NCI-H1105 (cell line): ENCODE measurements at places on chromosomes 12 and 14.

DNA sequence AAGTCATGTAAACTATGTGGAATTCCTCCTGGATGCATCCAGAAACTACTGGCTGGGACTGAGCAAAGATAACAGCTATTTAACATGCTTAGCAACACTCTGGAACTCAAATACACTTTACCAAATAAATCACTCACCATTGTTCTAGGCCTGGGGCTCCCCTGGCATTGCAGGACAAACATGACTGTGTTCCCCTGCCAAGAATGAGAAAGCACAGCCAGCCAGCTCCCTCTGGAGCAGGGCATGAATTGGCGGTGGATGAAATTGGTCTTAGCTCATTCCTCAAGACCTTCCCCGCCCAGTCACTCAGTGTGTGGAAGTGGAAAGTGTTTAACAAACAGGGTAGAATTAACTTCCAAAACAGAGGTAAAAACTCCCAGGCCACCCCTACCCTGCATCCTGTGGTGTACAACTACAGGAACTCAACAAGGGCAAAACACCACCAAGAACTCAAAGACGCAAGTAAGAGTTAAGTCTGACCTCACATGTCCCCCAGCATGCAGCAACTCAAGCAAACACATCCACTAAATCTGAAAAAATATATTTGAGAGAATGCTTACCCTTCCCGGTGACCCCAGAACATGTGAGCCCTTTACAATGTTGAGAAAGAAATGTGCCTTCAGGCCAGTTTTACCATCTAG, 58.4 kb upstream of the BDKRB2 start:
- DNase-seq, result no peak

DNA sequence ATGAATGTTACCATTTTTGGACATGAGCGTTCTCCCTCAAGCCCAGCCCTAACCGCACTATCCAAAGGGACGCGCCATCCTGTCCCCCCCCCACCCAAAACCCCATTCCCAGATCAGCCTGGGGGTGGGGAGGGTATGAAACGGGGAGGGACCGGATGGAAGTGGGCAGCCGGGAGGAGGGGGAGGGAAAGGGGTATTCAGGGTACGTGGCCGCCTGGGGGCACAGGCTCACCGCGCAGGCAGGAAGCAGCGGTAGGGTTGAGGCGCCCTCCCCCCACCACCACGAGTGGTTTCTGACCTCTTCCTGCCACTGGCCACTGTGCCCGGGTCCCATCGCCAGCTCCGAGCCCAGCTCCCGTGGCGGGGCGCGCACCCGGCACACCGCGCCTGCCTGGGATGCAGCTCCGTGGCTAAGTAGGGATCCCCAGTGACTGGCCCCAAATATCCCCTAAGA, 1.4 kb downstream of the ACTN1 start:
- DNase-seq, result no peak

DNA sequence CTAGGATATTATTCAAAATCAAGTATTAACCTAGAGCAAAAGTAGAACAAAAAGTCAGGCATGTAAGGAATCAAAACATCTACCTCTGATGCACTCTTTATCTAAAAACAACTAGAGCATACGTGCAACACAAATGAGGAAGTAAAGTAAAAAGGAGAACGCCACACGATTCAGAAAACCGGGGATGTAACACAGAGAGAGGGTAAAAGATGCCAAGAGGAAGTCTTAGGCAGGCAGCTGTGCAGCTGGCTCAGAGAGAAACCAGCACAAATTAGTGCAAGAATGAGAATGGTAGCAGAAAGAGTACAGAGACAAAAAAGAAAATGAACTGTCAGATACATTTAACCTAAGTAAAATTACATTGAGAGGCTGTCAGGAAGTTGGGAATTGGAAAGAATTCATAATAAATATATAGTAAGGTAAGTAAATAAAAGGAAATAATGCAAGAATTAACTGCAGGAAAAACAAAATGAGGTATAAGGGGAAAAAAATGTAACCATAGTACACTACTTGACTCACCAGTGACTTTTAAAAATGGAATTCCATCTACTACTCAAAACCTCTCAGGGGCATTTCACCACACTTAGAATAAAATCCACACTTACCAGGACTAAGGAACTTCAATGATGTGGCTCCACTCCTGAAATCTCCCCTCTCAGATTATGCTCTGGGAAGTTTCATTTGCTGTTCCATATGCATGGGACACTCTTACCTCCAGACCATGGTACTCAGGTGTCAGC, 17.1 kb downstream of the BCAT1 start:
- DNase-seq, result no peak

- DNase-seq, result peak; percentile 87
Observed at GRCh38 chr12:44876544-44877410, 662 bp upstream of the NELL2 start.

GRCh38 chr14:96399405-96399804, 7.5 kb downstream of the AK7 start:
- DNase-seq, result no peak

GRCh38 chr12:47935184-47935583, 28.2 kb upstream of the TMEM106C start:
- DNase-seq, result no peak

- DNase-seq, result no peak
Observed at GRCh38 chr12:131894981-131895639, 688 bp downstream of the ULK1 start.
